Activated naive CD4-positive, alpha-beta T cell (primary cell): ENCODE measurements at places on chromosomes 1 and 21.

GRCh38 chr1:168455764-168456163 is 88.0 kb downstream of the XCL2 start:
- no peak for DNase-seq

DNA sequence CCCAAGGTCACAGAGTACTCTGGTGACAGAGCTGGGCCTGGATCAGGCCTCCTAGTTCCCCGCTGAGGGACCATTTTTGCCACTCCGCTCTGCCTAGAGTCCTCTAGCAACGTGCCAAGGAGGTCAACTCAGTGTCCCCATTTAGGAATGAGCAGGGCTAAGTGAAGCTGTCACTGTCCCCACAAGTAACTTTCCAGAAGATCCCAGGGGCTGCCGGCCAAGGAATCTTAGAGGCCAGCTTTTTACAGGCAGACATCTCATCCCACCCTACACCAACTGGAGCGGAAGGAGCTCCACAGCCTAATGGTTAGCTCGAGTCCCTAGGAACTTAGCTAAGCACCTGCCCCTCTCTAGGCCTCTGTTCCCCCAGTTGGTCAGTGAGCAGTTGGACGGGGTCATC is 59.7 kb downstream of the VWA5B1 start:
- DNase-seq: no peak

GRCh38 chr1:197921235-197922069 is 4.3 kb downstream of the LHX9 start:
- DNase-seq: no peak

DNA sequence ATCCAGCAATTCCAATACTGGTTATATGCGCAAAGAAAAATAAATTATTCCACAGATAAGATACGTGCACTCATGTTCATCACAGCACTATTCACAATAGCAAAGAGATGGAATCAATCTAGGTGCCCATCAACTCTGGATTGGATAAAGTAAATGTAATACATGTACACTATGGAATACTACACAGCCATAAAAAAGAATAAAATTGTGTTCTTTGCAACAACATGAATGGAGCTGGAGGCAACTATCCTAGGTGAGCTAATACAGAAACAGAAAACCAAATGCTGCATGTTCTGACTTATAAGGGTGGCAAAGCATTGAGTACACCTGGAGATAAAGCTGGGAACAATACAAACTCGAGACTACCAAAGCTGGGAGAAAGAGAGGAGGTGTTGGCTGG is 787.3 kb downstream of the KCNT2 start:
- no peak for DNase-seq

GRCh38 chr21:18636897-18637296 is 233.3 kb upstream of the TMPRSS15 start:
- DNase-seq: no peak

- no peak for DNase-seq
Observed at GRCh38 chr1:196387766-196388165, 220.5 kb downstream of the KCNT2 start.

GRCh38 chr1:181131255-181131941 is 42.9 kb downstream of the IER5 start:
- DNase-seq: no peak
